ENCODE measurements at places on chromosomes 6 and 20. TPM values are rescaled to one million over a fixed set of nuclear protein-coding genes. Genes with fewer than 3 reads are reported as not detected.

Gene GPLD1
- polyA plus RNA-seq: 3.3 TPM

Gene DPPA5
- not detected for polyA plus RNA-seq

Gene ADGB
- 0.31 TPM for polyA plus RNA-seq

Gene MRS2
- polyA plus RNA-seq: 47.7 TPM

Gene CTNNBL1
- 50.0 TPM for polyA plus RNA-seq

Gene CEP85L
- 5.7 TPM for polyA plus RNA-seq

Gene KIF25
- polyA plus RNA-seq: 0.35 TPM

Gene BMP6
- 7.4 TPM for polyA plus RNA-seq

Gene FIG4
- polyA plus RNA-seq: 26.7 TPM

Gene BNIP5
- polyA plus RNA-seq: 0.07 TPM

Gene GPR63
- 3.5 TPM for polyA plus RNA-seq

Gene C6orf163
- polyA plus RNA-seq: 2.0 TPM

Gene PRKN
- 9.6 TPM for polyA plus RNA-seq

Gene ZKSCAN8
- 46.0 TPM for polyA plus RNA-seq

Gene MYBL2
- polyA plus RNA-seq: 24.0 TPM

Gene GHRH
- not detected for polyA plus RNA-seq

Gene DNAJC5
- polyA plus RNA-seq: 28.3 TPM

Gene EHMT2
- 74.1 TPM for polyA plus RNA-seq

Gene HLA-DRA
- 64.5 TPM for polyA plus RNA-seq

Gene TRIM26
- polyA plus RNA-seq: 43.8 TPM

Gene OR2B3
- not detected for polyA plus RNA-seq

Gene GABRR2
- 1.3 TPM for polyA plus RNA-seq

Gene ZNF391
- 13.3 TPM for polyA plus RNA-seq

Gene RGS17
- 2.3 TPM for polyA plus RNA-seq

Gene NFYA
- polyA plus RNA-seq: 52.0 TPM

Gene ANGPT4
- 0.25 TPM for polyA plus RNA-seq

Gene MDFI
- polyA plus RNA-seq: 48.8 TPM

Gene LST1
- polyA plus RNA-seq: 4.9 TPM

Gene SCAF8
- polyA plus RNA-seq: 51.5 TPM

Gene MCHR2
- 0.03 TPM for polyA plus RNA-seq

Gene LGSN
- 0.51 TPM for polyA plus RNA-seq

Measured in right renal pelvis (tissue), 4 donors.